ENCODE measurements at places on chromosomes 1 and 21.

GRCh38 chr1:163528710-163529348 is 207.1 kb downstream of the NUF2 start:
- no peak for DNase-seq

DNA sequence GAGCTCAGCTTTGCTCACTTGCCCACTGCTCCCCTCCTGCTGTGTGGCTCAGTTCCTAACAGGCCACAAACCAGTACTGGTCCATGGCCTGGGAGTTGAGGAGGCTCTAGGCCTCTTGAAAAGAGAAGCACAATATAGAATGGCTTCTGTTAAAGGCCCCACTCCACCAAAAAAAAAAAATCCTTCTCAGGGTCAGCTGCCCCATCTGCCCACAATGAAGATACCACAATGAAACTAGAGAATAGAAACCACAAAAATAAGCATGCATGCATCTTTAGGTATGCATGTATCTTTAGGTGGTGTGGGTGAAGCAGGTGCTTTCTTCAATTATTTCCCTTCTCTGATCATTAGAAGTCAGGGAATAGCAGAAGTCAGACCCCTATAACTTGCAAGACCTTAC is 620.4 kb upstream of the BEND5 start:
- no peak for DNase-seq

GRCh38 chr1:18575620-18576019 is 55.0 kb upstream of the PAX7 start:
- peak; percentile 5 for DNase-seq

DNA sequence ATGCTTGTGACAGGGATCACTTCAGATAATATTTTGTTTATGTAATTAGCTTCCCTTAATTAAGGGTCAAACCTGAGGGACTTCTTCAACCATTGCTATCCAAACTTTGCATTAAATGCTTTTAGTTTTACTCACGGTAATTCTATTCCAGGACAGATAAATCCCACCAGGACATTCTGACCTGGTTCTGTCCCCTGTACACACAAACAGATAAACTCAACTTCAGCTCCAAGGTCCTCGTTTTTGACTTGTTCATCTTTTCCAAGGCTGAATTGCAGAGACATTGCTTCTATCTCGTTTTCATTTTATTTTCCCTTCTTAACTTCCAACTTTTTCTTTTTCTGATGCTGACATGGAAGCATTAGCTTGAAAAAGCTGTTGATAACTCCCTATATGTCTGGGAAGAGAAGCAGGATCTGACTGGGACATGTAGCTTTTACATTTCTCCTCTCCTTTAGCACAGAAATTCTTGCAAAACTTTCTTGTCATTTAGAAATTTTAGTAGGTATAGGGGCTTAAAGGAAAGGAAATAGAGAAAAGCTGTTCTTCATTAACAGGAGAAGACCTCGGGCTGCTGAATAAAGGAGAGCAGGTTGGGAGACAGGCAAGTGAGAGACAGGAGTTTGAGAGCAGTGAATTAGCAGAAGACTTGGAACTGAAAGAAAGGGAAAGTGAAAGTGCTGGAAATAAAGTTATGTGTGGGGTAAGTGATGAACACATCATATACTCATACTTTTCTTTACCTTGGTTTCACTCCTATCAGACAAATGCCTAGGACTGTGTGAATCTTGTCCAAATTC is 231.7 kb upstream of the B3GALT2 start:
- no peak for DNase-seq

- DNase-seq, result no peak
Observed at GRCh38 chr1:39283858-39284257, 79.4 kb downstream of the MACF1 start.

DNA sequence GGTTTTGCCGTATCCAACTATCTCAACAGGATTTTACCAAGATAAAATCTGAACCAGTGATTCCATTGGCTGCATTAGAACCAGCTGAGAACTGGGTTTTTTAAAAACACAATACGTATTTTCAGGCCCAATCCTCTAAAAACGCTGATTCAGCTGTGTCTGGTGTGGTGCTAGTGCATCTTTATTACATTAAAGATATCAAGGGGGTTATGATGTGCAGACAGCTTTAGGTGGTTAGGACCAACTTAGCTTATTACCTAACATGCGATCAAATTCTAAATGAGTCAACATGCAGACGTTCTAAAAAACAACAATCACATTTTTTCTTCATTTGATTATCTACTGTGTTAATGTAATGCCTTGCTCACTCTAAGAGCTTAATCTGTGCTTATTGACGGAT is 32.0 kb upstream of the EXO1 start:
- no peak for DNase-seq

DNA sequence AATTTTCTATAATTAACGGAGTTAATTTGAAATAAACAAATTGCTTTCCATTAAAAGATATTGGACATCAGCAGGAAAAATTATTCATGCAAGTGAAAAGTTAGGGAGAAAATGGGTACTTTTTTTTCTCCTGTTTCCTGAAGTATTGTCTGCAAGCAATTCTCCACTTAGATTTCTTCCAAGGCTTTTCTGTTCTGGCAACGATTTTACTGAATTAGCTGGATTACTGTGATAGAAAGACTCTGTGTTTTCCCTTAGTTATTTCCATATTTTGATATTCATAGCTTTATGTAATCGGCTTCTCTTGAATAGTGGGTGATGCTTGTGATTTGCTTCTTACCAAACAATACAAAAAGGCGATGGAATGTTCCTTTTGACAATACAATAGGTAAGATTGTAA is 1333.9 kb downstream of the AMY1C start:
- no peak for DNase-seq
